ENCODE measurements at places on chromosomes 3 and 15.

DNA sequence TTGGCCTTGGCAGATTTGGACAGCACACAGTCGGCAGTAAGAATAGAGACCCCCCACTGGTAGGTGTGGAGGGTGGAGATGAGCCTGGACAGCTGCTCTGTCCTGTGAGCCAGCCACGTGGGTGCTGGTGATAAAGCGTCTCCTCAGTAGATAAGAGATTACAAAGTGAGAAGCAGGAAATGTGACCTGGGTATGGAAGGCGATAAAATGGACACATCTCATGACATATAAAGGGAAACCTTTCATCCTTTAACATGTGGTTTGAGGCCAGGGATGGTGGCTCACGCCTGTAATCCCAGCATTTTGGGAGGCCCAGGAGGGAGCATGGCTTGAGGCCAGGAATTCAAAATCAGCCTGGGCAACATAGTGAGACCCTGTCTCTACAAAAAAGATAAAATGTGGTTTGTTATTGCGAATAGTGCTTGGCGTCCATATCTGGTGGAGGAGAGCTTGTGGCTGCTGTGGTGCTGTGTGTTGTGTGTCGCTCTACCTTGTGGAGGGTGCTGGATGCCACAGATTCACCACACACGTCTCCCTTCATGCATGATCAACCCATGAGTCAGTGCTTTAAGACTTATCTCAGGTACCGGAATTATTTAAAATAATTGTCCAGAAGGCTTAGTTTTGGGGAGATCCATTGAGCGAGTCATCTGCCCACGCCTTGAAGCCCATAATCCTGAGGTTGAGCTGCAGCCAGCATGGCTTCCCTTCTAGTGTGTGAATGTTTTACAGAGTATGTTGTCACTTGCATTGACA lies 157.0 kb downstream of the GABRG3 start:
- DNase-seq = no peak

DNA sequence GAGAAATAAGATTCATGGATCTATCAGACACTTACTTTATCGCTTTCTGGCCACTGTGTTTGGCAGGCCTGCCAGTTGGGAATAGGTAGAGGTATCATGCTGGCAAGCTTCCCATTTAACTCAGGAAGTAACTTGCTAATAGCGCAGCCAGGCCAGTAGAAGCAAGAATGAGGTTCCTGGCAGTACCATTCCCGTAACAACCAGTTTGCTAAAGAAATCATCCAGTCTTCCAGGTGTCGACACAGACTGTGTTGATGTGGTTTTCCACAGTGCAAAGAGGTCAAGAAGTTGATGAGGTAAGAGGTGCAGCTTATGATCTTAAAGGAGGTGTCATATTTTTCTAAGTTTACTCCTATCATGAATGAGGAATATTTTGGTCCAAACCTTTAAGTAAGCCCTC lies 46.2 kb downstream of the DPH6 start:
- no peak for DNase-seq

DNA sequence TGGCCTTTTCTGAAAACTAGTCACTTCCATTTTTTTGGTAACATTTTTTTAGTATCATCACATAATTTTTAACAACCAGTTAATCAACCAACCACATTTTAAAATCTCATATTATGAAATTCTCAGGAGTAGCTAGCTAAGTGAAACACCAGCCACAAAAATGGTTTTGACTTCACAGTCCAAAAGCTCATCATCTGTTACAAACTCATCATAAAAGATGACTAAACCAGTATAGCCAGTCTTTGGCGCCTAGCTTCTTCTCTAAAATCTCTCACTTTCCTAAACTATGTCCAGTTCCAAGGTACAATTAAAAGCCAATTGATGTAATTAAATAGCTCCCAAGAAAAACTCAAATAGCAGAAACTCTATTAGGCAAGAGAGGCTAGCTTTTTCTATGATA lies 88.2 kb upstream of the ZNF385D start:
- DNase-seq = no peak

DNA sequence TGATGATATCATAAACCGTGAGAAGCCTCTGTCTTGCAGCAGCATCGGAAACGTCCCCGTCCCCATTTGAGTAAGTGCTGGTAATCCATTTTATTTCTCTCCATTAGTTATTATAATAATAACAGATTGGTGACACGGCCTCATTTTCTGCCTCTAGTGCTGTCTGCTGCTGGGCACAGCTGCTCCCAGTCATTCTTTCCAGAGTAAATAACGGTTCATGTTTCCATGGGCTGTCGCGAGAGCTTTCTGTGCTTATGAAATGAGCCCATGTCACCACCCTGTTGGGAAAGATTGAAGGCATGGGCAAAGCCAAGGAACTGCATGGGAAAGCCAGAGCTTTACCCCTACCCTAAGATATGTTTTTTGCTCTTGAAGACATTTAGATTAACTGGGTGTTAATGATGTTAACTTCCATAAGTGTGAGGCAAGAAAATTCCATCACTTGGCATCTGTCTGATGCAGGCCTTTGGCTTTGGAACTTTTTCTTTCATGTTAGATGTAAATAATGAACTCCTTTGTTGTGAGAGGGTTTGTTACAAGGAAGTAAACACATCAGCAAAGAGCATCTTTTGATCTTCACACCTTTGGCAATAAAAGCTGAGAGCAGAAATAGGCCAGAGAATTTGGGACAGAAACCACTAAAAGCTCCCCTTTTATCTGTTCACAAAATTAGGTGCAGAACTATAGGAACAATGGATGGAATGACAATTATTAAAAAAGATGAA lies 141.8 kb downstream of the FILIP1L start:
- DNase-seq = no peak
